ENCODE measurements at places on chromosomes 5 and 9. TPM values are rescaled to one million over a fixed set of nuclear protein-coding genes. Genes with fewer than 3 reads are reported as not detected.

The FBXL7 gene
- 5.7 TPM for total RNA-seq

The UBTD2 gene
- 16.6 TPM for total RNA-seq

The ZNF483 gene
- 0.78 TPM for total RNA-seq

The PPIC gene
- 15.8 TPM for total RNA-seq

The HDHD3 gene
- total RNA-seq, result 7.3 TPM

The SLC1A1 gene
- 28.7 TPM for total RNA-seq

The HINT1 gene
- total RNA-seq, result 120 TPM

The CARTPT gene
- not detected for total RNA-seq

The SPATA31E1 gene
- total RNA-seq, result 0.59 TPM

The FOXD4L3 gene
- total RNA-seq, result under 0.01 TPM

The PLAC8L1 gene
- 0.20 TPM for total RNA-seq

The EQTN gene
- not detected for total RNA-seq

The RANBP17 gene
- 2.3 TPM for total RNA-seq

The TRIM7 gene
- total RNA-seq, result 13.5 TPM

The SPINK1 gene
- total RNA-seq, result not detected

The FGF1 gene
- total RNA-seq, result 0.98 TPM

The C8G gene
- not detected for total RNA-seq

The KLHL3 gene
- total RNA-seq, result 3.7 TPM

The LRRTM2 gene
- under 0.01 TPM for total RNA-seq

The ZNF367 gene
- total RNA-seq, result 14.9 TPM

The PAEP gene
- not detected for total RNA-seq

The OR1J1 gene
- not detected for total RNA-seq
